Kidney (tissue), 22 donors: ENCODE measurements at places on chromosomes 13 and 19. TPM values are rescaled to one million over a fixed set of nuclear protein-coding genes. Genes with fewer than 3 reads are reported as not detected.
A peak's percentile ranks its signal among the peaks of the same experiment; 100 is the strongest.

Gene HIPK4
- 0.09 TPM for total RNA-seq

Gene LRRC4B
- total RNA-seq = 1.2 TPM

Gene CGB1
- not detected for total RNA-seq

GRCh38 chr13:70534466-70534865 lies 426.2 kb upstream of the KLHL1 start:
- no peak for DNase-seq

GRCh38 chr13:44191504-44192171 lies 182.0 kb upstream of the SERP2 start:
- DNase-seq = peak; percentile 68

DNA sequence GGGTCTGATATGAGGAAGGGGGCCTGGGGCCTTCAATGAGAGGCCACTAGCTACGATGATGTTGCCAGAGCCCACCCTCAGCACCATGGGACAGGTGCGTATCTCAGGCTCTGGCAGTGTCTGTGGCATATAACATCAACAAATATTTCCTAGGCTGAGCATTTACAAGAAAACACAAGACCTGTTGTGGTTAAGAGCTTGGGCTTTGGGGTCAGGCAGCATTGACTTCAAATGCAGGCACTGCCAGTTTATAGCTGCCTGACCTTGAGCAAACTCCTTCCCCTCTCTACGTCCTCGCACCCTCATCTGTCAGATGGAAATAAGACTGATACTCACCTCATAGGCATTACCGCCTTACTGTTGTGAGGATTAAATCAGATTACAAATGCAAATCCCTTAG lies 156.0 kb downstream of the KATNAL1 start:
- no peak for DNase-seq

- no peak for DNase-seq
Observed at GRCh38 chr13:98389319-98389718, 187.6 kb downstream of the STK24 start.

DNA sequence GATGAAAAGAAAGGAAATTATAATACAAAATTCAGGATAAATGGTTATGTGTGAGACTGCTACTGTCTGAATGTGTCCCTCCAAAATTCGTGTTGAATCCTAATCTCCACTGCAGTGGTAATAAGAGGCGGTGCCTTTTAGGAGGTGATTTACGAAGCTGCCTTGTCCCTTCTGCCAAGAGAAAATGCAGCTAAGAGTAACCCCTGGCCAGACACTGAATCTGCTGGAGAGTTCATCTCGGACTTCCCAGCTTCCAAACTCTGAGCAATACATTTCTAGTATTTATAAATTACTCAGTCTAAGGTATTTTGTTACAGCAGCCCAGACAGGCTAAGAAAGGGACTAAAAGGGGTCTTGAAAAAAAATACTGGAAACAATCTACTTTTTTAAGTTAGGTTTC lies 152.6 kb downstream of the KLF12 start:
- no peak for DNase-seq

DNA sequence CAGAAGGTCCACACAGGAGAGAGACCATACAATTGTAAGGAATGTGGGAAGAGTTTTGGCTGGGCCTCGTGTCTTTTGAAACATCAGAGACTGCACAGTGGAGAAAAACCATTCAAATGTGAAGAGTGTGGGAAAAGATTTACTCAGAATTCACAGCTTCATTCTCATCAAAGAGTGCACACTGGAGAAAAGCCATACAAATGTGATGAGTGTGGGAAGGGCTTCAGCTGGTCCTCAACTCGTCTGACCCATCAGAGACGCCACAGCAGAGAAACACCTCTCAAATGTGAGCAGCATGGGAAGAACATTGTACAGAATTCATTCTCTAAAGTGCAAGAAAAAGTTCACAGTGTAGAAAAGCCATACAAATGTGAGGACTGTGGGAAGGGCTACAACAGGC lies 5.4 kb upstream of the ZNF225 start:
- no peak for DNase-seq

DNA sequence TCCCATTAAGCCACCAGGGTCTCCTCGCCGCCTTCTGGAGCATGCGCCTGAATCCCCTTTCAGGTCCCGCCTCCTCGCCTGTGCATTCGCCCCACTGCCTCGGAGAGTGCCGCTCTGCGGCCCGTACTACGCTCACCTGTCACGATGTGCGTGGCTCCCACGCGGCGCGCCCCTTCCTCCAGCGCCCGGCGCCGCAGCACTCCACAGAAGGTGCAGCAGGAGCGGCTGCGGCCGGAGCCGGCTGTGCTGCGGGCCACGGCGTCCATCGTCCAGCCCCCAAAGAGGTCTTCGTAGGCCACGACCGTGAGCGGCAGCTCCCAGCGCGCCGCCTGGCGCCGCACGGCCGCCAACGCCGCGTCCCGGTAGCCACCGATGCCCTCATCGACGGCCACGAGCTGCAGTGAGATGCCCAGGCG lies 4.3 kb downstream of the CTU1 start:
- DNase-seq = peak; percentile 62

DNA sequence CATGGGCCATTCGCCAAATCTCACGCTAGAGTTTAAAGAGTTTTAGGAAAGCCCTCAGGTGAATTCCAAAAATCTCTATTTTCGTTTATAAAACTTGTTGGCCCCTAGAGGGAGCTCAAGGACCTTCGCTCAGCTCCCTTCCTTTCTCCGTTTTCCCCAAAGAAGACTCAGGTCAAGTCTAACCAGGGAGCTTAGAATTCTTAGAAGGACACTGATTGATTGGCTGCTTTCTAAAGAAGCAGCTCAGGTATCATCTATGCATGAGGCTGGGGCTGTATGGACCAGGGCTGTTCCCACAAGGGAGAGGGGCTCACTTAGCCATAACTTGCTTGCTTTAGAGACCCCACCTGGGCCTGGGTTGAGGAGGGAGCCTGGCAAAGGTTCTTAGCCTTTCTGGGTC lies 20.5 kb downstream of the DZIP1 start:
- DNase-seq = peak; percentile 64

- no peak for DNase-seq
Observed at GRCh38 chr13:22017226-22017625, 346.4 kb downstream of the FGF9 start.

DNA sequence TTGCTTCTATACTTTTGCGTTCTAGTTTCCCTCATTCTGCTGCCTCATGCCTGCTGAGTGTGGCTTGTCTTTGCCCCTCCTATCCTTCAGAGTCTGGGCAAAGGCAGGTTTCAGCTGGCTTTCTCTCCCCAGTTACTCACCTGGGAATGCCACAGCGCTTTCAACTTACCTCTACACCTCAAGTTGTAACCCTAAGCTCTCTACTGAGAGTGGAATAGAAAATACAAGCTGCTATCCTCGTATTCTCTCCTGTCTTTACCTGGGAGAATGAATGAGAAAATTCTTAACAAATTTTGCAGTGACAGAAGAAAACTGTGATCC lies 316.3 kb upstream of the KLF12 start:
- no peak for DNase-seq

DNA sequence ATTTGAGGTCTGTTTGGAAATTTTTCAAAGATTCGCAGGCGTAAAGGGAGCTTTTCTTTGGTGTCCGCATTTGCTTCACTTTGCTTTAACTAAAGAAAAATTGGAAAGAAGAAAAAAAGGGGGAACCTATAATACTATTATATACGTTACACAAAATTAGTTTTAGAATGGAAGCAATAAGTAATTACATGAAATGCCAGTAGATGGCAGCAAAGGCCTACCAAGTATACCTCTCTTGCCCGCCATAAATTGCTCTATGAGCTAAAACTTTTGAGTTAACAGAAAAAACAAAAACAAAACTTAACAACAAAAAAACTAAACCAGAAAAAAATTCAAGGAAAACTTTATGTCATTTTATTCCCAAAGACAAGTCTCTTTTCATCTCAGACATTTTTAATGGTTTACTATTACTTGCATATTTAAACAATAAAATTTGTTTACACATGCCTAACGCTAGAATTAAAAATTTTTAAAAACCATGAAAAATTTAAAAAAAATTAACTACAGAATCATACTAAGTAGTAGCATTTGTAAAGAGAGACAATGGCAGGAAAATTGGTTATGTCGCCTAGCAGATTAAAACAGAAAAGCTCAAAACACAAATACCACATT lies 271.4 kb downstream of the NALCN start:
- DNase-seq = no peak

DNA sequence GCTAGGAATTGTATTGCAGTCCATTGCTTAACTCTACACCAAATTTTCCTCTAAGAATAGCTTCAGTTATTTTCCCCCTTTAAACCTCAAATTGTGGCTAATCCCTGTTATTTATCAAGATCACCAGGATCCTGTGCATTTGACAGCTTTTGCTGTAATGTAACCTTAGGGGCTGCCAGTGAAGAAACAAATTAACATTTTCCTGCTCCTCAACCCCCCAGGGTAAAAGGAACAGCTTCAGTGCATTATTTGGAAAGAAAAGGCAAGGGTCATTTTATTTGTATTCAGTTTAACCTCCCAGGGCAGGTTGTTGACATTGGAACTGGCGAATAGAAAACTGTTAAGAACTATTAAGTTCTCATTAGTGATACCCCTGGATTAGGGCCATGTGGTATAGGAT lies 57.0 kb downstream of the PCDH20 start:
- DNase-seq = no peak

DNA sequence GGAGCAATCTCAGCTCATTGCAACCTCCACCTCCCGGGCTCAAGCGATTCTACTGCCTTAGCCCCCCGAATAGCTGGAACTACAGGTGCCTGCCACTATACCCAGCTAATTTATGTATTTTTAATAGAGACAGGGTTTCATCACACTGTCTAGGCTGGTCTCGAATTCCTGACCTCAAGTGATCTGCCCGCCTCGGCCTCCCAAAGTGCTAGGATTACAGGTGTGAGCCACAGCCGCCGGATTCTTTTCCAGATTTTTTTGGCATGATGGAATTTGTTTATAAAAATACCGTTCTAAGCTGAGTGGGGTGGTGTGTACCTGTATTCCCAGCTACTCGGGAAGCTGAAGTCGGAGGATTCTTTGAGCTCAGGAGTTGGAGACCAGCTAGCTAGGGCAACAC lies 6.0 kb upstream of the ATG4D start:
- DNase-seq = no peak

DNA sequence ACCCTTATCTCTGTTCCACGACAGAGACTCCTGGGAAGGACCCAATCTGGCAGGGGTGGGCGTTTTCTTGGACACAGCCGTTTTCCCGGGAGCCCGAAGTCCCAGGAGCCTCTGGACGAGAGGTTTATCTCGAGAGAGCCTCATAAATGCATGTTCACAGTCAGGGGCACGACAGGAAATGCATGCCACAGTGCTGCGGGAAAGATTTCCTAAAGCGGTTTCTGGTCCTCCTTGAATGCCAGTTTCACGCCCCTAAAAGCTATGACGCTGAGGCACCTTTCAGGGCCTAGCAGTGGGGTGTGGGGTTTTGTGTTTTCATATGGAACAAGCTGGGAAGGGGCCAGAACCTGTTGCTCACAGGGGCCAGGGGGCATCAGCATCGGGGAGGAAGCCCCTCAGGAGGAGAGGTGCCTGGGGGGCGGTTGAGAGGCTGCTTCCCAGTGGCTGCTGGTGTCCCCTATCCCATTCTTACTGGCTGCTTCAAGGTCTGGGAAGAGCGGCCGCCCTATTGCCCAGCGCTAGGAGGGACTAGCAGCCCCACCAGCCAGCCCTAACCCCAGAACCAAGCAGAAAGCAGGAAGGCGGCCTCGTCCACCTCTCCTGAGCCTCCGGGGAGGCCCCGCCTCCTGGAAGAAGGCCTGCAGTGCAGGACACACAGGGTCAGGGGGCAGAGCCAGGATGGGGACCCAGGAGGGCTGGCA lies 157.0 kb downstream of the KDM4B start:
- DNase-seq = no peak

- no peak for DNase-seq
Observed at GRCh38 chr13:60335531-60335930, 61.5 kb upstream of the TDRD3 start.

GRCh38 chr13:33918199-33918932 lies 100.4 kb downstream of the RFC3 start:
- DNase-seq = peak; percentile 52

DNA sequence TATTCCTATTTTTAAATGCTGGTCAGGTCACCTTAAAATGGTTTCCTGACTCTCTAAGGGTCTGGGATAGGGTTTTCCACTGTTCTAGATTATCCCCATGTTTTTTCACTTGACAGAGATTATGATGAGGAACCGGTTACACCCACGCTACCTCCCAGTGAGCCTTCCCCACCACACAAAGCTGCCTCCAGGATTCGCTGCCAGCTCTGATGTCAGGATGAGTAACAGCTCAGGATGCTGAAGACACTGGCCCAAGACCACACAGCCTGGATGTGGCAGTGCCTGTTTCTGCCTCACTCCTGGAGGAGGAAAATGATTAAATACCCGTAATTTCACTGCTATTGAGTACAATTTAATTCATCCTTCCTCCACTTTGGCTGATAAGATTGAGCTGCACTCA lies 22.9 kb downstream of the ZNF114 start:
- no peak for DNase-seq

DNA sequence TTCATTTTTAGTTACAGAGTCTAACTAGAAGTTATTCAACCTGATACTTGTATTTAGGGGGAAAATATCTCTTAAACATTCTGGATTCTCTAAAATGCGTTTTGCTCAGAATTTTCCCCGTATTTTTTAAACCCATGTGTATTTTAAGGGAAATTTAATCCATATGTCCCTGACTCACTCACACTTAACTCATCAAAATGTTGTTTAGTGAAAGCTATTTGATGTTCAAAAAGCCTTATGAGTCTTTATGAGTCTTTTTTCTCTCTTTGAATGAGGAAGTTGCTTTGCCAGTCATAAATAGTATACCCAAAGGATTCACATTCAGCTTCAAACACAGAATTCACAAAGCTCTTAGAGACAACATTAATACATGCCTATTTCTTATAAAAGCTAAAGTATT lies 16.4 kb downstream of the MAB21L1 start:
- DNase-seq = no peak

DNA sequence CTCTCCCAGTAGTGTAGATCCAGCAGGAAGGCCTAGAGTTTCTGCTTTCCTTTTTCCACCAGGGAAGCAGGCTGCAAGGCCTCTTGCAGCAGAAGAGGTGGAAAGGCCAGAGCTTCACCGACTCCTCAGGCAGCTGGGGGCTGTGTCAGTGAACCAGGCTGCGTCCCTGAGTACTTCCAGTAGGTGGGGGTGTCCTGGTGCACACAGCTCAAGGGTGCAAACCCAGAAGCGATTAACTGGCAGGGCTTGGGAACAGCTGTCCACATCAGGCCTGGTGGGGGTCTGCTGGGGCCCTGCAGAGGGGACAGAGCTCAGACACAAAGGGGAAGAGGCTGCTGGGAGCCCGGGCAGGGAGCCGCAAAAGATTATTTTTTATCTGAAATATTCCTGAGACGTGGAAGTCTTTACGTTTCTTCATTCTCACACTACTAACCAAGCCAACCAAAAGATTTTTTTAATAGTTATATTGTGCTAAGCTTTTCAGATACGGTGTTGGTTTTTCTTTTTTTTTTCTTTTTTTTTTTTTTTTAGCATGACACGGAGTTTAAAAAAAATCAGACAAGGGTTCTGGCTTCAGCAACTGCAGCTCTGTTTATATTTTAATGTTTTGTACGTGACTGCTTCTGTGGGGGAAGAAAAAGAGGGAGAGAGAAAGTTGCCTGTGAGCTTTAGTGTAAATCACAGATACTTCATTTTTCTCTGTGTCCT lies 11.0 kb downstream of the TSHZ3 start:
- peak; percentile 78 for DNase-seq
